ENCODE measurements at places on chromosomes 6 and 20. TPM values are rescaled to one million over a fixed set of nuclear protein-coding genes. Genes with fewer than 3 reads are reported as not detected.

DNA sequence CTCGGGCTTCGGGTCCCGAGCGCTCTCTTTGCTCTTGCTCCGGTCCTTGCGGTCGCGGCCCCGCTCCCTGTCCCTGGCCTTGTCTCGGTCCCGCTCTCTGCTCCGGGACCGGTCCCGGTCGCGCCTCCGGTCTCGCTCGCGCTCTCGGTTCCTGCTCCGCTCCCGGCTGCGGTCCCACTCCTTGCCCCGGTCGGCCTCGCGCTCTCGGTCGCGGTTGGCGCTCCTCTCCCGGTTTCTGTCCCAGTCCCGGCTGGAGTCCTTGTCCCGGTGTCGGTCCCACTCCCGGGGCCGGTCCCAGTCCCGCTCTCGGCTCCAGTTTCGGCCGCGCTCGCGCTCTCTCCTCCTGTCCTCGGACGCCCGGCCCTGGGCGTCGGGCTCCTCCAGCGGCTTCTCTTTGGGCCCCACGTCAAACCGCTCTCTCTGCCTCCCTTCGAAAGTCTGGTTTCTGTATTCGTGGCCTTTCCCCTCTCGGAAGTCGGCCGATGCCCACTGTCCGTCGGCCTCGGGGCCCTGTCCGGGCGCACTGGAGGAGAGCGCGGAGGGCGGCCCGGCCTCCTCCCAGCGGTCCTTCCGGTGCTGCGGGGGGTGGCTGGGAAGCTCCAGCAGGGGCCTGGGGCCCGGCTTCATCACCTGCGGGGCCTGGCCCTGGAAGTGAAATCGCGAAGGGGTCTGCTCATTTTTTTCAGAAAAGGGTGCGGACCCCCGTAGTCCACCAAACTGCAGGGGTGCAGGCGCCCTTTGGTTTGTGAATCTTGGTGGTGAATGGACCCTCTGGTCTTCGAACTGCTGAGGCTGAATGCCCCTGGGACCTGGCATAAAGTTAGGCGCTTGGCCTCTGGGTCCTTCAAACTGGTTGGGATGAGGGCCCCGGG is 17.9 kb upstream of the TCFL5 start:
- no peak for DNase-seq

The SLC17A1 gene
- not detected for polyA plus RNA-seq

DNA sequence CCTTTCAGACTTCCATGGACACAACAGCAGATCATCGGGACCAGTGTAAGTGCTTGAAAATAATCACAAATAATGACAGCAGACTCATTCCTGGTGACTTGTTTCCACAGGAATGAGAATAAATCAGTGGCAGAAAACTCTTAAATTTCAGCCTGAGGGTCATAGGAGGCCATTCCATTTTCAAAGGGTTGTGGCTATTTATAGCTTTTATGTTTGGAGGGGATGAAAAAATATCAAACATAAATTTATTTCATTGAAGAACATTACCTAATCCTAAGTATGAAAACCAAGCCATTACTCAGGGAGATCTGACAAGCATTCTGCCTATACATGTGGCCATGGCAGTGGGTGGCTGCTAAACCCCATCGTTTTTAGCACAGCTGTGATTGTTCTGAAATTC is 173.6 kb upstream of the CNR1 start:
- DNase-seq, result no peak

DNA sequence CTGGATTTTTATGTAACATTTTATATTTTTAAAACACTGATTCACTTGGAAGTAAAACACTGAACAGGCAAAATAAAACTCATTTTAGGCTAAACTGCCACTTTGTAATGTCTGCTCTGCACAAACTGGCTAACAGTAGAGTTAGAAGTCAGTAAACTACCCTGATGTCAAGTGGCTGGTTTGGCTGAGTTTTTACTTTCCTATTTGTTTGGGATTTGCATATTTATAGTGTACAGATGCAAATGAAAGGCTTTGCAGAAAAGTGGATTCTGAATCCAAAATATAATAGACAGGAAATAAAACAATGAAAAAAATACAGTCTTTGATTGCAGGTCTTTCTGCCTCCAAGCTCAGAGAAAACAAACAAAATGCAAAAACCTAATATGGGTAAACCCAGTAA is 213.1 kb downstream of the CDH26 start:
- DNase-seq, result no peak

The WFDC12 gene
- not detected for polyA plus RNA-seq

DNA sequence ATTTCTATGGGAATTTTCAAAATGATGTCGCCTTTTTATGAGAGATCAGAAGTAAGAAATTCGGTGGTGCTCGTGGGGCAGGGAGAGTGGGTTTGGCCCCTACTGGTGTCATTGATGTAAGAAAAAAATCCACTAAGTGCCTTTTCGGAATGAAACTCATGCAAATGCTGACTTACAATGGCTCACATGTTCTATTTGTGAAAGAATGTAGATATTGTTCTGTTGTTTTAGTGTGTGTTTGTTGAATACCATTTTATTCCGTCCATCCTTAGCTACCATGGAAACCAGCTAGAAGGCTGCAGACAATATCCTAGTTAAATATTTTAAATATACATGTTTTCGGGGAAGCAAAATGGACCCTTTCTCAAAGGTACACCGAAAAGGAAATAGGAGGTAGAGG is 304.9 kb downstream of the TAF4 start:
- DNase-seq, result no peak

DNA sequence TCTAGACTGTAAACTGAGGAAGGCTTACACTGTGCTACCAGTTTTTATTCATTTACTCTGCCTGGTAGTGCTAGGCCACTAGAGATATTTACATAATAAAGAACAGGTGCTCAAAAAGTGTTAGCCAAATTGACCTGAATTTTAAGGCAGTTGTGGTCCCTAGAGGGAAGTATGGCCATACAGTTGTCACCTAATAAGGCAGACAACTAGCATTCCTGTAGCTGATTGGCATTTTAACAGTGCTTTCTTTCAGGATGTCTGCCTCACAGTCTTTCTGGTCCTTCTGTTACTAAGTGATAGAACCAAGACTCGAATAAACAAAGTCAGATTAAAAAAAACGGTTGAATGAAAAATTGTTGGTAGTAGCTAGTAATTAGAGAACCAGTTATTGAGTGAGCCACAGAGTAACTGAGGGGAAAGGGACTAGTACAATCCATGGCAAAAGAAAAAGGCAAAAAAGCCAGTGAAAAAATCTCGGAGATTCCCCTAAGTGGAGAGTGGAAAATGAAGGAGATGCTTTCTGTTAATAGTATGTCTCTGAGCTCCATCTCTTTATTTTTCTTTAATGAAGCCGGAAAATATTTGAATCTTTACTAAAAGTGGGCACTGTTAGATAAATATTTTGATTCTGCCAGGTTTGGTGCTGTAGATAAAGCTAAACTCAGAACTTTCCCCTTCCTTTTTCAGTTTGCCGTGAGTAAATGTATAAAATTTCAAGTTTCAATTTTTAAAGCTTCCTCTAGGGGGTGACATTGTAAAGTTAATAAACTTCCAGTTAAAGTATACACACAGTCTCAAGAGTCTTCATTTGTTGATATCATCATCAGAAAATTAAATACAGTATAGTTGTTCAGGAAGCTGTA is 9.1 kb downstream of the VTA1 start:
- DNase-seq, result no peak

GRCh38 chr6:82645536-82646230 is 282.1 kb downstream of the TPBG start:
- no peak for DNase-seq

- no peak for DNase-seq
These were observed 848 bp downstream of the DACT2 start for GRCh38 chr6:168318579-168319278.

GRCh38 chr20:2778602-2779321 is 21.7 kb downstream of the CPXM1 start:
- no peak for DNase-seq

DNA sequence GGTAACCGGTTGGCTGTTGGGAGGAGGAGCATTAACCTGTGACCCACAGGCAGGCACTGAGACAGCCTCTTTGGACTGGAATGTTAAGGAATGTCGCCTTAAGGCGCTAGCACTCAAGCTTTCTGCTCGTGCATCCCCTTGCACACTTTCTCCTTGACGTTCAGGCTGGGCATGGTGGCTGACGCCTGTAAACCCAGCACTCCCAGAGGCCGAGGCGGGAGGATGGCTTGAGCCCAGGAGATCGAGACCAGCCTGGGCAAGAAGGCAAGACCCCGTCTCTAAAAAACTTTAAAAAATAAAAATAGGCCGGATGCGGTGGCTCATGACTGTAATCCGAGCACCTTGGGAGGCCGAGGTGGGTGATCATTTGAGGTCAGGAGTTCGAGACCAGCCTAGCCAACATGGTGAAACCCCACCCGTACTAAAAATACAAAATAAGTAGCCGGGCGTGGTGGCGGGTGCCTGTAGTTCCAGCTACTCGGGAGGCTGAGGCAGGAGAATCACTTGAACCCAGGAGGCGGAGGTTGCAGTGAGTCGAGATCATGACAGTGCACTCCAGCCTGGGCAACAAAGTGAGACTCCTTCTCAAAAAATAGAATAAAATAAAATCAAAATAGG is 1.9 kb upstream of the GID8 start:
- DNase-seq, result no peak

- DNase-seq, result no peak
These were observed 84.8 kb upstream of the MPC1 start for GRCh38 chr6:166467436-166468000.

The CST11 gene
- polyA plus RNA-seq, result not detected

DNA sequence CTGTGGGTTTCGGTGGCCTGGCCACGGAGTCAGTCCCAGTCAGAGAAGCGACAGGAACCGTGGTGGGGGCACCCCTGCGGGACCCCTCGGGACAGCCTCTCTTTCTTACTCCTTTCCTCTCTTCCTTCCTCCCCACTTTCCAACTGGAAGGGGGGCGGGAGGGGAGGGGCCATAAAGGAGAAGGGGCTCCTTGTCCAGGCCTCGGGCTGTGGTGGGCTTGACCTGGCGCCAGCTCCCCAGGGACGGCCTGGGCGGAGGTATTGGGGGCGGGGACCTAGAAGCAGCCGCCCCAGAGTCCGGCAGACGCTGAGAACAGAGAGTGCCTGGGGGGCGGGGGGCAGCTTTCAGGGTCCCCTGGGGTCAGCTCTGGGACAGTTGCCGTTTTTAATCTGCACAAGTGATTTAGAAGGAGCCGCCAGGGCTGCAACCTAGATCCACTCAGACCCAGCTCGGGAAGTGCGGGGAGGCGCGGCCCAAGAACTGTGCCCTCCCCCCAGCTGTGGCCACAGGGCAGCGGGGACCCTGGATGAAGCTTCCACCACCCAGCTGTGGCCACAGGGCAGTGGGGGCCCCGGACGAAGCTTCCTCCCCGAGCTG is 6.4 kb upstream of the ABHD16B start:
- DNase-seq, result peak; percentile 74

GRCh38 chr20:5504061-5504739 is 187.4 kb upstream of the PROKR2 start:
- DNase-seq, result peak; percentile 65

The ZBTB9 gene
- 1.2 TPM for polyA plus RNA-seq

- DNase-seq, result no peak
These were observed 160.5 kb upstream of the MMS22L start for GRCh38 chr6:97443408-97444080.

GRCh38 chr20:55057779-55058415 is 582.5 kb downstream of the DOK5 start:
- DNase-seq, result no peak

DNA sequence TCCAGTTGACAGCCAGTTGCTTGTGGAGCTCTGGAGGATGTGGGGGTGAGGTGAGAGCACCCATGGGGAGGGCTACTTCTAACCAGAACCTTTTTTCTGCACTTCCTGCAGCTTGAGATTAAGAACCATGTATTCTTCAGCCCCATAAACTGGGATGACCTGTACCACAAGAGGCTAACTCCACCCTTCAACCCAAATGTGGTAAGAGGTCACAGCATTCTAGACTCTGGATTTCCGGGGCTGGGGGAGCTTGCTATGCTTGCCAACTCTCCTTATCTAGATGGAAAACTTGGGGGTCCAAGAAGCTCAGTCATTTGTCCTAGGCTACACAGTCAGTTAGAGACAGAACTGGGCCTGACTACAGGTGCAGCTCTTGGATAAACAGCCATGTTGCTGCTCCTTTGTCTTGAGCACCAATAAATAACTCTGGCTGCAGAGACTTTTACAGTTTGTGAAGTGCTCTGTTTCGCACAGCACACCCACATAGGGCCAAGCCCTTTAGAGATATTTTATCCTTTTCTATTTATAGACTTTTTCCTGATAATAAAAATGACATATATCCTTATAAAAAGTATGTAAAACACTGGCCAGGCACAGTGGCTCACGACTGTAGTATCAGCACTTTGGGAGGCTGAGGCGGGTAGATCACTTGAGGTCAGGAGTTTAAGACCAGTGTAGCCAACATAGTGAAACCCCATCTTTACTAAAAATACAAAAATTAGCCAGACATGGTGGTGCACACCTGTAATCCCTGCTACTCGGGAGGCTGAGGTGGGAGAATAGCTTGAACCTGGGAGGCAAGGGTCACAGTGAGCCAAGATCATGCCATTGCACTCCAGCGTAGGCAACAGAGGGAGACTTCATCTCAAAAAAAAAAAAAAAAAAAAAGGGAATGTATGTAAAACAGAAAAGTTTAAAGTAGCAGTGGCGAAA is 10.6 kb upstream of the IFT52 start:
- DNase-seq, result no peak

DNA sequence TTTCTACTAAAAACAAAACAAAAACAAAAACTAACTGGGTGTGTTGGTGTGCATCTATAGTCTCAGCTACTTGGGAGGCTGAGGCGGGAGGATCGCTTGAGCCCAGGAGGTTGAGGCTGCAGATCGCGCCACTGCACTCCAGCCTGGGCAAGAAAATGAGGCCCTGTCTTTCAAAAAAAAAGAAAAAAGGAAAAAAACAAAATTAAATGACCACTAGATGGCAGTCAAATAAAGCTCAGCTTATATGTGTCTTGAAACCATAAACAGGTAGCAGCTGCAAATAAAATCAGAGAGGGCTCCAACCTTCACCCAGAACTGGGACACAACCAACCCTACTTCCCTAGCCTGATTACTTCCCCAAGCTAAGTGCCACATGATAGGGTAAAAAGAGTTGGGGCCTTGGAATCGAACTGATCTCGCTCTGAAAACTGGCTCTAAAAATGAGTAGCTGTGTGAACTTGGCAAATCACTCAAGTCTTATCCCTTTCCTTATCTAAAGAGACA is 67.1 kb upstream of the ADGRF4 start:
- DNase-seq, result no peak

DNA sequence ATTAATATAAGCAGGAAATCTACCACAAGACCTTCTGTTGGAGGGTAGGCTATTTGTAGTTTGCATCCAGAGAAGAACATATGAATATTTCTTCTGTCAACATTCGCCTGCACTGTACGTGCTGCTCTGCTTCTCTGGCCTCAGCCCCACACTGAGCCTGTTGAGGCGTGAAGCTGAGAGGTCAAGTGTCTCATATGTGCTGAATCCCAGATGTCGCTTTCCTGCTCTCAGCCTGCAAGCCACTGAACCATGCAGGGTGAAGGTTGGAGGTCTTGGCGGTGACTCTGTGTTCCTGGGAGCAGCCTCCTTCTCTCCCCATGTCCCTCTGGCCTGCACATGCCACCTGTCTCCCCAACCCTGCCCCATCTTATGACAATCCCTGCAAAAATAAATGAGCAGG is 83.6 kb downstream of the TMEM170B start:
- no peak for DNase-seq

DNA sequence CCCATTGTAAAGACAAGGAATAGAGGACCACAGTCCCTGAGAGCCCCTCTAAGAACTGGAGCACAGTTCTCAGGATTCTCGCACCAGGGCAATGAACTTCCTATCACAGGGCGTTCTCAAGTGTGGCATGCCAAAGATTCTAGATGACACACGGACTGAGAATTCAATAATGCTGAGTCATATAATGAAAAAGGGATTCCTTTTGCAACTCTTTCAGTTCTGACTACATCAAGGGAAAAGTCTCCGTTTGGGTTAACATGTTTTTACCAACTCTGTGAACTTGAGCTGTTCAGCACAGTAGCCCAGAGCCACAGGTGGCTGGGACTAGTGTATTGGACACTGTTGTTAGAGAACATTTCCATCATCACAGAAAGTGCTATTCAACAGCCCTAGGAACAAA is 3.4 kb downstream of the MED20 start:
- DNase-seq, result no peak
